Left renal cortex interstitium (tissue), 4 donors: ENCODE measurements at places on chromosomes 6 and 20. TPM values are rescaled to one million over a fixed set of nuclear protein-coding genes. Genes with fewer than 3 reads are reported as not detected.

DBNDD2 gene
- 24.2 TPM for polyA plus RNA-seq

RAB44 gene
- polyA plus RNA-seq = 0.23 TPM

- no peak for DNase-seq
Observed at GRCh38 chr20:36542516-36543183, 1.3 kb downstream of the MYL9 start.

DNA sequence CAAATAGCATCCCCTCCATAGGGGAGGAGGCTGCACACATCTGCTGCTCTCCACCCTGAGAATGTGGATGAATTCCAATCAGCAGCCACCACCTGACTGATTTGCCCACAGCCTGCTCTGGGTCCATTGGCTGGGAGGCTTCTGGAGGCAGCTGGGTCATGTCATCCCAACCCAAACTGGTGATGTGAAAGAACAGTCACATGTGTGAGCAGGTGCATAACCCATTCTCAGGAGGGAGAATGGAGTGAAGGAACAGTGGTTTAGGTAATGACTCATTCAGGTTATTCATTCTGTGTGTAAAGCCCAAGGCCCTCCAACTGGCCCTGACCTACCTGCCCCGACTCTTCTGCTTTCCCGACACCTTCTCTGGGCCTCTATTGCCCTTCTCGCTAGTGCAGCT, 90.9 kb upstream of the GCM1 start:
- no peak for DNase-seq

HRH3 gene
- polyA plus RNA-seq = not detected

IL20RA gene
- polyA plus RNA-seq = 1.4 TPM

GRCh38 chr20:51334609-51335008, 207.9 kb downstream of the NFATC2 start:
- DNase-seq = no peak

GRCh38 chr6:108862479-108863191, 14.4 kb downstream of the ARMC2 start:
- no peak for DNase-seq

DNA sequence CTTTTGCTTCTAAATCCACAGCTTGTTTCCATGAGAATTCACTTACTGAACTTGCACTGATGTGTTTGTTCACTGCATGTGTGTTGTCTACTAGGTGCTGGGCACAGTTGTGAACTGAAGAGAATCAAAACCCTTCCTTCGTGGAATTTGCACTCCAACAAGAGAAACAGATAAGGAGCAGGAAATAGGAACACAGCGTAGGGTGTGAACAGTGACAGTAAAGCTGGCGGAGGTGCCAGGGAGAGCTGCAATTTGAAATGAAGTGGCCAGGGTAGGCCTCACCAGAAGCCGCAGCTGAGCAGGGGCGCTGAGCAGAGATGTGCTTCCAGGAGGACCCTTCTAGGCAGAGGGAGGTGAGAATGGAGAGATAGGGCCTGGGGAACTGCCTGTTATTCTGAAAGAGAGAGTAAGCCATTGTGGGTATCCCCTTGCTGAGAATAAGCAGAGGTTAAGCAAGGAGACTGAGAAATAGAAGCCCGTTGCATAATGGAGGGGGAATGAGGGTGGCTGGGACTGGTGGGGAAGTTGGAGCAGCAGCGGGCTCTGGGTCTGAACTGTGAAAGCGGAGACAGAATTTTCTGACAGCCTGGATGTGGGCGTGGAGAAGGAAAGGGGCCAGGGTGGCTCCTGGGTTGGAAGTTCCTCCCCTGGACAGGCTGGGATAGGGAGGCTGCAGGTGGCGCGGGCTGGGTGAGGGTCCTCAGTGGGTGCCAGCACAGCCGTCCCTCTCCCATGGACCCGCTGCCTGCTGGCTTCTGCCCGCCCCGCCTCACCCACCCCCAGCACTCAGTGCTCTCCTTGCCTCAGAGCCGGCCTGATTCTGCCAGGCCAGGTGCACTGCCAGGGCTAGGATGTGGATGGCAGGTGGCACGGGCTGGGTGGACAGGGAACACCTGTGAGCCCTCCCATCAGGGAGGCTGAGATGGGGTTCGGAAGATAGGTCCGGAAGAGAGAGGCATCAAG, 114.7 kb upstream of the AFDN start:
- DNase-seq = no peak

DNA sequence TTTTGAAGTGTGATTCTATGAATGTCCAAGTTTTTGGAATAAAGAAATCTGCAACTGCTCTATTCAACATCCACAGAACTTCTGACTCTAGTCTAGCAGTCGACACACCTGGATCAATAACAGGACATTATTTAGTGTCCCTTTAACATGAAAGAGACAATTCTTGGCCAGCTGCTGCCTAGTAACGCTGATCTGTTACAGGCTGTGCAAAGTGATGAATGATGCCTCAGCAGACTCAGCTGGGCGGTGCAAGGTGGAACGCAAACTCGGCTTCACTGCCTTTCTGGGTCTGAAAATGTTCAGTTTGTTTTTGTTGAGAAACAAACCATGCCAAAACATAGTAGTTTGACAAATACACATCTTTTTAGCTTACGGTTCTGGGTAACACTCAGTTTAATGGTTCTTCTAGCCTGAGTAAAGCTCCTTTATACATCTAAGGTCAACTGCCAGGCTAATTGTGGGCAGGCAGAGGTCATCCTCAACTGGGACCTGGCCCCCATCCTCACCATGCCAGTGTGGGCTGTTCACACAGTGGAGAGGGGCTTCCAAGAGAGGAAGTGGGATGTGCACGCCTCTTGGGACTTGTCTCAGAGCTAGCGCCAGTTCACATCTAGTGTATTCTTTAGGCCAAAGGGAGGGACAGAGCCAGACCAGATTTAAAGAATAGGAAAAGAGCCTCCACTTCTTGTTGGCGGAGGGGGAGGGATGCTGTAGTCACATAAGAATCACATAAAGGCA, 879.7 kb downstream of the QKI start:
- no peak for DNase-seq

- DNase-seq = no peak
Observed at GRCh38 chr6:33718713-33719112, 7.2 kb upstream of the UQCC2 start.

DNA sequence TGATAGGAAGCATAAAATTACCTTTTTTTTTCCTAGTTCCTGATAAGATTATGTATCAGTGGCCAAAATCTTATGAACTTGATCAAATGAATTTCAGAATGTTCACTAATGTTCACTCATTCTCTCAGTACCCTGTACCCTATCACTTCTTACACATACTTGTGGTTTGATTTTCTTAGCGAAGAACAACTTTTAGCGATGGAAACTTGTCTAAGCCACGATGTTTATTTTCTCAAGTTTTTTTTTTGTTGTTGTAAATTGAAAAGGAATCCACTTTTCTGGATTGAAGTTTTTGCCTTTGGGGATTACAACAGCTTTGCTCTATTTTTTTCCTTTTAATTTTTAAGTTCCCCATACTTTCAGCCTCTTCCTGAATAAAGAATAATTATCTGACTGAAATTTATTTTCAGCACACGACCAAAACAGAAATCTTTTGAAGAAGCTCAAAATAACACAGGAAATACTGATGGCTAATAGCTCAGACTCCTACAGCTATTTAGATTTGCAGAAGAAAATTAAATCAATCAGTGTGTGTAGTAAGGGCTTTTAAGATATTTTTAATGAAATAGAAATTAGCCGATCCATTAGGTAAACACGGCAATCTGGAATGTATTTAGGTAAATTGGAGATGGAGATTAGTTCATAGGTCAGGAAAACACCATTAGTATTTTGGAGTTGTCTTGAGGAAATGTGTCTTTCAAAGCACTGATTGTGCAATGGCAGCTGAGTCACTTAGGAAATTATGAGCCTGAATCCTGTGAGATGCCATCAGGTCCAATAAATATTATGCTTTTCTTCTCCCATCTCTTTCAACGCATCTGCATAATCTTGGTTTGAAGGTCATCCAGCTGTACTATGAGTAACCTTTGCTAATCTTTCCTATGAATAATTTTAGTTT, 217.5 kb downstream of the GJA1 start:
- DNase-seq = no peak

NHLRC1 gene
- polyA plus RNA-seq = 2.3 TPM

CST7 gene
- 0.51 TPM for polyA plus RNA-seq

- no peak for DNase-seq
Observed at GRCh38 chr20:4153251-4153650, 137.9 kb upstream of the RNF24 start.

LRFN2 gene
- 1.3 TPM for polyA plus RNA-seq

- no peak for DNase-seq
Observed at GRCh38 chr6:437037-437392, 45.5 kb downstream of the IRF4 start.

DNAH8 gene
- 0.35 TPM for polyA plus RNA-seq

- DNase-seq = no peak
Observed at GRCh38 chr6:137341681-137342195, 122.6 kb upstream of the IFNGR1 start.

RIPOR3 gene
- polyA plus RNA-seq = 8.8 TPM
